Mesothelial cell of epicardium (in vitro differentiated cells): ENCODE measurements at places on chromosomes 1 and 21. TPM values are rescaled to one million over a fixed set of nuclear protein-coding genes. Genes with fewer than 3 reads are reported as not detected.
A peak's percentile ranks its signal among the peaks of the same experiment; 100 is the strongest.

- no peaks in the 10 kb centered on the region for H3K36me3 ChIP-seq
- no peak for DNase-seq
- peaks cover 30% of the 10 kb centered on the region for H3K4me1 ChIP-seq
These were observed 45.4 kb upstream of the USP1 start for GRCh38 chr1:62391369-62391971.

- no peak overlapping the region for H3K27ac ChIP-seq
- H3K36me3 ChIP-seq, result no peaks in the 10 kb centered on the region
- peaks cover 1% of the 10 kb centered on the region for H3K4me1 ChIP-seq
- H3K27me3 ChIP-seq, result peaks cover 9% of the 10 kb centered on the region
- no peak overlapping the region for H3K4me3 ChIP-seq
These were observed 20.8 kb upstream of the SCYL3 start for GRCh38 chr1:169914531-169914930.

DNA sequence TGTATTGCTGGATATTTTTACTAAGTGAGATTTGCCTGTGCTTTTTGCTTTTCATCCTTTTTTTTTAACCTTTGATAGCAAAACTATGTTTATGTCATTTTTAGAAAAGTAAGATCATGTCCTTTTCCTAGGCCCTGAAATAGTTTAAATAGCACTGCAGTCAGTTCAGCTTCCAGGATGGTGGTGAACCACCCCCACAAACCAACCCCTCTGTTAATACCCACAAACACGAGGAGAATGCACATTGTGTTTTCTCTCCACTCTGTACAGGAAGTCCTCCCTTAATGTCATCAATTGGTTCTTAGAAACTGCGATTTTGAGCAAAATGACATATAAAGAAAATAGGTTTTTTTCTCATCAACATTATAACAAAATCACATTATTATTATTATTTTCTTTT lies 117.7 kb upstream of the DSCAM start:
- H3K4me1 ChIP-seq, result no peaks in the 10 kb centered on the region
- no peak overlapping the region for H3K4me3 ChIP-seq

GRCh38 chr1:202199040-202199889 lies 5.7 kb downstream of the LGR6 start:
- no peak overlapping the region for H3K27ac ChIP-seq
- peaks cover 33% of the 10 kb centered on the region for H3K27me3 ChIP-seq
- H3K4me1 ChIP-seq, result peaks cover 22% of the 10 kb centered on the region
- H3K4me3 ChIP-seq, result no peak overlapping the region
- no peak for DNase-seq
- no peaks in the 10 kb centered on the region for H3K36me3 ChIP-seq

- DNase-seq, result no peak
- peaks cover 18% of the 10 kb centered on the region for H3K36me3 ChIP-seq
- no peaks in the 10 kb centered on the region for H3K27me3 ChIP-seq
- peaks cover 64% of the 10 kb centered on the region for H3K4me1 ChIP-seq
These were observed 52.9 kb downstream of the MRPS6 start for GRCh38 chr21:34126269-34126668.

Gene CHIT1
- total RNA-seq, result 0.13 to 0.18 TPM in 2 of 3 replicates, not detected in the other

GRCh38 chr1:55363268-55363667 lies 148.1 kb upstream of the USP24 start:
- H3K27me3 ChIP-seq, result no peaks in the 10 kb centered on the region
- no peak overlapping the region for H3K4me3 ChIP-seq

Gene NEK2
- 7.7 to 9.6 TPM (median 8.5 TPM) in 3 replicates for total RNA-seq

Gene GPATCH2
- 23.0 to 23.9 TPM (median 23.0 TPM) in 3 replicates for total RNA-seq

DNA sequence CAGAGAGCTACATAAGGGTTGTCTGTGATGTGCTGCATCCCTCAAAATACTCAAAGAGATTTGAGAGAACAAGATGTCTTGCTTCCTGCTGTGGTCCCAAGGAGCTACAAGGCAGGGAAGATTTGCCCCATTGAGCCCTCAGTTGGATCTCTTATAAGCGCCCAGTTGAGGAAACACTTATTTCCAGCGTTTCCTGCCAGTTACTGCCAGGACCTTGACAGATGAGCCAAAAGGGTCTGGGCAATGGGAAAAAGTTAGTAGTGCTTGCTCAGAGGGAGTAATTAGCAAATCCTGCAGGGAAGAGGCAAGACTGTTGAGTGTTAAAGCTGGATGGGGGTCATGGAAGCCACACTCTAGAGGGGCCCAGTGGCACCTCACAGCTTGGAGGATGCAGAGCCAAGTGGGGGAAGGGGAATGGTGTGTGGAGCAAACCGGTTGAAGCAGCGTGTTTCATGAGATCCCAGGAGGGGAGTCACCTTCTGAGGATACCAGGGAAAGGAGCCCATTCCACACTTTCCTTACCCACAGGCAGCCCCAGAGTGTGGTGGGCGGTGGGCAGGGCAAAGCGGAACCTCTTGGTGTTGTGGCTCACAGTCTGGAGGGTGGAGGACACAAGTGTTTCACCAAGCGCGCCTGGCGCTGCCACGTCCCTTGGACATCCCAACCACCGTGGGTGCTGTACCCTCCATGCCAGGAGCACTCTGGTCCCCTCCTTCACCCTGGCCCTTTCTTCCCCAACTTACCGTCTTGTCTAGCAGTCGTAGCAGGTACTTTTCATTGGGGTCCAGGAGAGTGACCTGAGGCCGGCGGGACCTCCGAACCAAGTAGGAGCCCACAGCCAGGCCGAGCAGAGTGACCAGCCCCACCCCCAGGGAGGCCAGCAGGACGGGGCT lies 805 bp downstream of the CYB5R1 start:
- peaks cover 5% of the 10 kb centered on the region for H3K27me3 ChIP-seq
- peaks cover 16% of the 10 kb centered on the region for H3K4me1 ChIP-seq
- peak overlapping the region; percentile 35 for H3K27ac ChIP-seq
- DNase-seq, result no peak

DNA sequence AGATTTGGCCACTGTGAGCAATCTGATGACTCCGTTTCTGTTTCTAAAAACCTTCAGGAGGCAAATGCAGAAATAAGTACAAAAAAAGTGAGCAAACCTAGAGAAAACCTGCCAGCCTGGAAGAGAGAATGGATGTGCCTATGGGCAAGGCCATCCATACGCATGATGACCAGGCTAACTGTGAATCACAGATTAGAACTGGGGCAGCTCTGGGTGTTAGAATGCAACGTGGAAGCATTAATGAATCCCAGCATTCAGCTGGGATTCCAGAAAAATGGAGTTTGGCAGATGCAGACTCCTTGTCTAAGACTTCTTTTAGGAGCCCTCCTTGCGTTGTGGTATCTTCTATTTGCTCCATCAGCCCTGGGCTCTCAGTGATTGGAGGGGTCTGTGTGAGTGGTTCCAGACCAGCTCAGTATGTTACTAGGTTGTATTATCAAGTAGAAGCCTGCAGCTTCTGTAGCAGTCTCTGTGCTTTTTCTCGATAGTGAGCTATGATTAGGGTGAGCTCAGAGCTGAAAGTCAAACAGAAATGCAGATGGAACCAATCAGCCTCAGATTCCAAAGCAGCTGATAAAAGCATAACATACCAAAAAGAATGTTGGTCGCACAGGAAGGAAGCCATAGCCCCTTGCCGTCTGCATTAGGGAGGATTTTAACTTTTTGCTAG lies 154.0 kb downstream of the PSMG1 start:
- no peaks in the 10 kb centered on the region for H3K27me3 ChIP-seq
- H3K36me3 ChIP-seq, result peaks cover 2% of the 10 kb centered on the region
- peak overlapping the region; percentile 90 for H3K27ac ChIP-seq
- no peak overlapping the region for H3K4me3 ChIP-seq

GRCh38 chr1:231026576-231026975 lies 13.5 kb downstream of the FAM89A start:
- H3K4me3 ChIP-seq, result no peak overlapping the region
- DNase-seq, result no peak
- peaks cover 7% of the 10 kb centered on the region for H3K36me3 ChIP-seq
- H3K4me1 ChIP-seq, result no peaks in the 10 kb centered on the region
- no peaks in the 10 kb centered on the region for H3K27me3 ChIP-seq

DNA sequence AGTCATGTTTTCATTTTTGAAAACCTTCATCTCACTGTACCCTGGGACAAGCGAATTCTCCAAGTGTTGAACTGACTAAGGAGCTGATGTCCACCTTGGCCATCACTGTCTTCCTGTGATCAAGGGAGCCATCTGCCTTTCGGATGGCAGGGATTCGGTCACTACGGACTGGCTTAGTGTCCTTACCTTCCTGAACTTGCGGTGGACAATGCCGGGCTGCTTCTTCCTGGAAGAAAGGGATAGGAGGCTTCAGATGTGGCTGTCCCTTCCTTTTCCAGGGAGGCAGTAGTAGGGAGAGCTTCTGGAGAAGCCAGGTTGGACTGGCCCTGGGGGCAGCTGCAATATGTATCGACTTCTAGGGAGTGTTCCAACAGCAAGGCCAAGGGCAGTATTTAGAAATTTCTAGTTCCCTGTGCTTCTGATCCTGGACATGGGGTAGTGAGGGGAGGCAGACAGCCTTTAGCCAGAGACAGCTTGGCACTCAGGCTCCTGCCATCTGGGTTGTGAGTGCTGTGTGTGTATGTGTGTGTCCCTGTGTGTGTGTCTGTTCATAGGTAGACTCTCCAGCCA lies 114.6 kb downstream of the IER5 start:
- H3K4me3 ChIP-seq, result no peak overlapping the region
- H3K27me3 ChIP-seq, result peaks cover 44% of the 10 kb centered on the region
- no peaks in the 10 kb centered on the region for H3K4me1 ChIP-seq
